HT-29 (cell line): ENCODE measurements at places on chromosomes 13 and 19. TPM values are rescaled to one million over a fixed set of nuclear protein-coding genes. Genes with fewer than 3 reads are reported as not detected.

- DNase-seq: no peak
These were observed 36.8 kb upstream of the ZNF536 start for GRCh38 chr19:30335306-30335886.

DNA sequence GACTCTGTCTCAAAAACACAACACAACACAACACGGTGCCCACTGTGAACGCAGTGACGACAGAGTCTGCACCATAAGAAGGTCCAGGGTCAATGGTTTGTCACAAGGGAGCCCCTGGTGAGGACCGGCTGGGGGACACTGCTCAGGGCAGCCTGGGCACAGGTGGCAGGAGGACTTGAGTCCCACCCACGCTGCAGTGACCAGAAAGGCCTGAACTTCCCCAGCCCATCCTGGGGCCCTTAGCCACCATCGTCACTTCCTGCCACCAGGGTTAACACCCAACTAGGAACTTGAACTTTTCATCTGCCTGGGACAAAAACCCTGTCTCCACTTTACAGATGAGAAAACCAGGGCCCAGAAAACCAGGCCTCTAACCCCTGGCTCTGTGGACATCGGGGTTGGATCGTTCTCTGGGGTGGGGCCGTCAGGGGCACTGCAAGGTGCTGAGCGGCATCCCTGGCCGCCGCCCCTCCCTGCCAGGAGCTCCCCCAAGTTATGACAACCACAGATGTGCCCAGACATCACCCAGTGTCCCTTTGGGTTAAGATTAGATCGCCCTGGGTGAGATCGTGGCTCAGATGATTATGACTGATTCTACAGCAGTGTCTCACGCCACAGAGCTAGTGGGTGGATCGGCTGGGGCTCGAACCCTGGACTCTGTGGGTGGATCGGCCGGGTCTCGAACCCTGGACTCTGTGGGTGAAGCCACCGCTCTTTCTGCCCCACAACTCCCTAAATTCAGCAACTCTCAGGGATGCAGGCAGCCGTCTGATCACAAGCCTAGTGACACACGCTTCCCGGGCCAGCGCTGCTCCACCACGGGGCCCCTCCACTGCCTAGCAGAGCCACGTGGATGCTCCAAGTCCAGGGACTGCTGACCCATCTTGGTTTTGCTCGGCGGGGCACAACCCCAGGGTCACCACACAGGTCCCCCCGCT is 14.0 kb downstream of the MOB3A start:
- no peak for DNase-seq

DNA sequence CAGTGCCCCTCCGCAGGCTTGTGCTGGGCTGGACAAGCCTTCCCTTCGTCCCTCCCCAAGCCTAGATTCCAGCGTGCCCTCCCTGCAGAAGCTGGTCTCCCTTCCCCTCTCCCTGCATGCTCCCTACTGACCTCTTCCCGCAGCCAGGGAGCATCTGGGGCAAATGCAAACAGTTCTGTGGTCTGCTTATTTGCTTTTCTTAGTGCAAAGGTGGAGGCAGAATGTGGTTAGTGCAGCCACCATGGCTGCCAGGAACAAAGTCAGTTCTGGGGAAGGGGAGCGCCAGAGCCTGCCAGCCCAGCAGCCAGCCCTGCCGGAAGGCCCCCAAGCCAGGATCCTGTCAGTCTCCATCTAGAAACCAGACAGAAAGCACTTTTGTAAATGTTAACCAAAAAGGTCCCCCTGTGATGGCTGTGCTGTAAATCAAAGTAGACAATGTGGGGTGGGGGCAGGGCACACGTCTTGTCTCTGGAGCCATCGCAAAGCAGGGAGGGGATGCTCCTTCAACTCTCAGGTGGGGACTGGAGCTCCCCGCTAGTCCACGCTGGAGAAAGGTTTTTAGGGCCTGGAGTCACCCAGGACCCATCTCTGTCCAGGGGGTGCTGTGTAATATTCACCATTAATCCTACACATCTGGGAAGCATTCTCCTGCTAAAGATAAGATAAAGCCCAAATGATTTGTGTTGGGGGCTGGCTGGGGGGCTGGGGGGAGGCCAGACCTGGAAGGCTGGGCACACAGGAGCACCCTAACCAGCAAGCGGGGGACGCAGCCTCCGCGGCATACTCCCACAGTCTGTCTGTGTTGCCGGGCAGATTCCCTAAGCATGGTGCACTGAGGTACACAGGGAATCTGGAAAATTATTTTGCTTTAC is 30.9 kb downstream of the SERP2 start:
- DNase-seq: peak; percentile 81

DNA sequence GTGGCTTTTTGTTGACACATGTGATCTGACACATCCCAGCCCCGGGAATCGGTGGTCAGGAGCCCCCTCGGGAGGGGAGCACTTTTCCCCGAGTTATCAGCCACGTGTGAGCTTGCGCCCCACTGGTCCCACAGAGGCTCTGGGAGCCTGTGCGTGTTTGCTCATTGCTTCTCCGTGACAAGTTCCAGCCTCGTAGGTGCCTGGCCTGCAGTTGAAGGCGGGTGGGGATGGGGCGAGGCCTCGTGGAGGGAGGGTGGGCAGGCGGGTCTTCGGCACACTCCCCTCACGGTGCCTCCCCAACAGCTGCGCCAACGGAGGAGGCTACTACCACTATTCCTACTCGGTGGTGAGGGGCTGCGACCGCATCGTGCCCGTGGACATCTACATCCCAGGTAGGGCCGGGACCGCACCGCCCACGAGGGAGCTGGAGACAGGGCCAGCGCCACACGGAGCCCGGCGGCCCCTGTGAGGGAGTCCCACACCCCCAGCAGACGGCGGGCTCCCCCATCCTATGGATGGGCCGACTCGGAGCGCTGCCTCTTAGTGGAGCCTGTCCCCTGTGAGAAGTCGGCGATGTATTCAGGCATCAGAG is 8.3 kb downstream of the GAMT start:
- no peak for DNase-seq

DNA sequence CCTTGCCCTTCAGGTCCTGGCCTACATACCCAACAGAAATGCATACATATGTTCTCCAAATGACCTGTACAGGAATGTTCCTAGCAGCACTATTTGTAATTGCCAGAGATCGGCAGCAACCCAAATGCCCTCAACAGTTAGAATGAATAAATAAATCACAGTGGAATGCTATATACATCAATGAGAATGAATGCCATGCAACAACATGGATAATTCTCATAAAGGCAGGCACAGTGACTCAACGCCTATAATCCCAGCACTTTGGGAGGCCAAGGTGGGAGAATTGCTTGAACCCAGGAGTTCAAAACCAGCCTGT is 18.6 kb downstream of the TEX101 start:
- no peak for DNase-seq

GRCh38 chr13:78594456-78594975 is 8.8 kb downstream of the POU4F1 start:
- no peak for DNase-seq

DNA sequence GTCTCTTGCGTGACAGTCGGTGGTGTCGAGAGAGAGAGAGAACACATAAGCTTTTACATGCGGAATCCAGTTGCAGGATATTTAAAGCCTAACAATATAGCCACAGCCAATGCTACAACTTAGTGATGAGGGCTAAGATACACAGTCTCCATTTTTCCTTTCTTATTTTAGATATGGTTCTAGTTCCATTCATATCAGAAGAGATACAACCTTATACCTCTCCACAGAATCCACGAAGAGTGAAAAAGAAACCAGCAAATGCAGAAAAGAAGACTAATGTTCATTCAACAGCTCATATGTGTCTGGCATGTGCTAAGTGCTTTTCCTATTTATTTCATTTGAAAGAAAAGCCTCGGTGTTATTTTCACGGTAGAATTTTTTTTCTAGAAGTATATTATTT is 249.0 kb upstream of the SLITRK1 start:
- DNase-seq: no peak

GRCh38 chr13:73158851-73159250 is 100.0 kb downstream of the KLF5 start:
- no peak for DNase-seq

Gene MTUS2
- total RNA-seq: 0.05 TPM in 2 replicates

Gene ATP8A2
- total RNA-seq: not detected in 2 replicates

Gene DAND5
- total RNA-seq: 0.31 TPM in 1 of 2 replicates, not detected in the other

Gene KIR3DL1
- not detected in 2 replicates for total RNA-seq

Gene GPR183
- not detected in 2 replicates for total RNA-seq
